ENCODE measurements at places on chromosomes 7 and 10. TPM values are rescaled to one million over a fixed set of nuclear protein-coding genes. Genes with fewer than 3 reads are reported as not detected.

DNA sequence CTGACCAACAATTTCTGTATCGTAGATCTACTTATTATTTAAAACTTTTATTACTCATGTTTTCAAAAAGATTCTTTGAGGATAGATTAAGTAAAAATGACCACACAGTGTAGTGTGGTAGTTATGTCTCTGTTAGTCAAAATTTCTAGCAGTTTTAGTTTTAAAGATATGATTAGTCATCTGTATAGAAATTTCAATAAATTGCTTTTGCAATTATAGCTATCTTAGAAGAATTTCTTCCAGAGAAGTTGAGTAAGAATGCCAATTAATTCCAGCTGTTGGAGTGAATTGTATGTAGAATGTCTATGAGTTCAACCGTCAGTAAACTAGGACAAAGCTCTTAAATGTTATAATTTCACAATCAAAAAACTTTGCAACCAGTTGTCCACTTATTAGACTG, 229.7 kb downstream of the CDK14 start:
- no peak for DNase-seq

GRCh38 chr7:133777701-133778100, 349.4 kb upstream of the LRGUK start:
- DNase-seq, result no peak

DNA sequence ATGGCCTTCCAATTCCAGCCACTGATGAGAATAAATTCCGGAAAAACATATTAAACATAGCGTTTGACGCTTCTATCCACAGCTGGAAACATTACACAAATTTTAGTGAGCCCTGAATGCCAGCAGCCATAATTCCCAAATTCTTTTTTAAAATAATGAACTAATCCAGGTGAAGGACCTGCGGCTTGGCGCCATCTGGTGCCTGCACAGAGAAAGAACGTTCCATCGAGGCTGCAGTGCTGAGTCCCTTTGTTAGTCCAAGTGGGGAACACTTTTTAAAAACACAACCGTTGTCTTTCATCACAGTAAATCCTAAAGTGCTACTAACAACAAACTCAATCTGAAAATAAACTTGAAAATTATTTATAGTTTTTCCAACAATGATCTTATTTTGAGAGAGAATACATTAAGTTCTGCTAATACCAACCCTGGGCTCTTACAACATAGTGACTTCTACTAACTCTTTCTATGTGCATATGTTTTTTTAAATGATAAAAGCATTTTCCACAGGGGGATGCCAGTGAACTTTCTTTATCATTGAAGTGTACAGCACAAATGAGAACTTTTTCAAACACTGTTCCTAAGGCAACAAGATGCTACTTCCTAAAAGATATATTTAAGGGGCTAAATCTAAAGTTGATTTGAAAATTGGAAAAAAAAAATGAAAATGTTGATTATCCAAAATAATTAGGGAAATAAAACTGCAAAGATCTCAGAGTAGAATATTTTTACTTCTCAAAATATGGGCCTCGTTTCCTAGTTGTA, 166.9 kb upstream of the RNF32 start:
- no peak for DNase-seq

- DNase-seq, result no peak
These were observed 248.3 kb upstream of the IGFBP3 start for GRCh38 chr7:46169384-46169755.

DNA sequence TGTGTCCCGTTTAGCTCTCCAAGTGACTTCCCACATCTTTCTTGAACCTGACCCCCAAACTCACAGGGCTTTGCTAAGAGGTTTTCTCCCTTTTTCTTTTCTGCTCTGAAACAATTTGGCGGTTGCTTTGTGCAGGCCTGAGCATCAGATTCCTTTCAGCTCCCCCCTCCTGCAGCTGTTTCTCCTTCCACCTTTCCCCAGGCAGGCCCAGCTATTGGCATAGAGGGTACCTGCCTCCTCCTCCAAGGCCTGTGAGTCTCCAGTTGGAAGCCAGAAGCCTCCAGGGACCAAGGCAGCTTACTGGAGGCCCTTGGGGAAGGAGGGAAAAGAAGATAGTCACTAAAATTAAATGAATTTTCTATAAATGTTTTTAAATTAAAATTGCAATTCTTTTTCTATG, 7.7 kb downstream of the VAX1 start:
- DNase-seq, result no peak

- no peak for DNase-seq
These were observed 43.5 kb upstream of the SLC35G1 start for GRCh38 chr10:93850031-93851015.

DNA sequence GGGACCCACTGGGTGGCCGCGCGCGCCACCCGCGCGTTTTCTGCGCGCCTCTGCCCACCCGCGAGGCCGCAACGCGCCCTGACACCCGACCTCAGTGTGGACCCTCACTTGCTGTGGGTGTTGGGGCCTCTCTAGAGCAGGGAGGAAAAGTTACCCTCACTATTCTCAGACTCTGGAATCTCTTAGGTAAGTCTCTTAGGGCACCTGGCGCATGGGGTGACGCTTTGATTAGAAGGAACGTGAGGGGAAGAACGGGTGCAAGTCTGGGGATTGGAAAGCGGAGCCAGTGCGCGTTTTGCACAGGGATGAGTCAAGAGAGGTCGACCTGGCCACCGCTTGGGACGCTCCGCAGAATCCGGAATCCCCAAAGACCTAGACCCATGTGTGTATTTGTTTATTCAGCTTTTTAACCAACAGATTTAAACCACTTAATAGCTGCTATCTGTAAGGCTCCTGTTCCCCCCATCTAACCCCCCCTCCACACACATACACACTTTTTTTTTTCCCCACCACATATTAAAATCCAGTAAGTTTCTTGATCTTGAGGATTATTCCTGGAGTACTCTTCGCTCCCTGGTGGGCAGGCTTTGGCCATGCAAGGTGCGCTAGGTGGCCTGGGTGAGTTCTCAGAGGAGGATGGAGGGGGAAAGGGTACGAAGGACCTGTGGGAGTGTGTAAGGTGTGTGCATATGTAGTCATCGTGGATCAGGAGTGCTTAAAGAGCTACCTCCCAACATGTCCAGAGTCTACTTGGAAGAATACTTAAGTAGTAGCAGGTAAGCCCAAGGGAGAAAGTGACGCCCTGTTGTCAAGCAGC, 169.1 kb upstream of the PPP1R3A start:
- DNase-seq, result peak; percentile 36

DNA sequence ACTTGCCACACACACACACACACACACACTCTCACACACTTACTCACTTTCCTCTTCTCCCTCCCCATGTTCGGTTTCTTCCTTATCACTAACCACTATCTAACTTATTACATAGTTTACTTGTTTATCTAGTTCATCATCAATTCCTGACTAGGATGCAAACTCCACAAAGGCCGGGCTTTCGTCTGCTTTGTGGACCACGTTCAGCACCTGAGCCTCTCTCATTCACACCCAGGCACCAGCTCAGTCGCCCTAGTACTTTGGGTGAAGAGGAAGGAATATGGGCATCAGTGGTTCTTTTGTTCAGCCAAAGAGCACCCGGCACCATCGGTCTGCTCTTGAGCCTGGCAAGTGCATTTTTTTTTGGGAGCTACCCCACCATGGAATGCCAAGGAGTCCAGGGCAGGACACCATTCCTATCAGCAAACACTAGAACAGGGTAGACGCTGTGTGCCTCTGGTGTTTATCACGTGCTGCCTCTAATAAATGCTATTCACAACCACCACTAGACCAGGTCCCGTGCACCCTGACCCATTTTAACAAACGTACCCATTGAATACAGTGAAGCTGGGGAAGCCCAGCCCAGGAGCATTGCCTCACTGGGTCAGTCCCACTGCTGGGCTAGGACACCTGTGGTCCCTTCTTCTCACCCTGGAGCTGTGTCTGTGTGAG, 2.2 kb downstream of the C10orf67 start:
- no peak for DNase-seq

- no peak for DNase-seq
These were observed 217.7 kb upstream of the FZD1 start for GRCh38 chr7:91046322-91047089.

GRCh38 chr7:75739796-75740672, 1.3 kb upstream of the HIP1 start:
- no peak for DNase-seq

DNA sequence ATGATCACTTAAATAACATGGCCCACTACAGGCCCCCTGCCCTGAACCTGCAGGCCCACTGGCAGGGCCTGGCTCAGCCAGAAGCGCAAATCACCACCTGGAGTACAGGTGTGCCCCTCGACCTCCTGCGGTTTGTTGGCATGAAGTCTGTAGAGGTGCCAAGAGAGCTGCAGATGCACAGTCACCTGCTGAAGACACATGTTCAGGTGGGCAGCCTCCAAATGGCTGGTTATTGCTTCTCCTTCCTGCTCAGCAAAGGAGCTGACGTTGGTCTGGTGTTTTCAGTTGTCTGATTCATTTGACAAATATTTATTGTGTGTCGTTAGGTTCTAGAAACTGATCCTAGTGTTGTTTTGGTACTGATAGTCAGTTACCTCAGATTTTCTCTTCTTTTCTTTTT, 29.0 kb downstream of the DHTKD1 start:
- DNase-seq, result no peak

GRCh38 chr7:83426325-83426724, 222.6 kb downstream of the SEMA3E start:
- no peak for DNase-seq

GRCh38 chr7:16816824-16817223, 12.0 kb upstream of the AGR2 start:
- DNase-seq, result peak; percentile 42

- no peak for DNase-seq
These were observed 268.4 kb upstream of the NPVF start for GRCh38 chr7:25496476-25497368.

- DNase-seq, result no peak
These were observed 40.0 kb downstream of the HIF1AN start for GRCh38 chr10:100575585-100576281.

- DNase-seq, result peak; percentile 54
These were observed 168.3 kb downstream of the BMPER start for GRCh38 chr7:34073676-34074075.

DNA sequence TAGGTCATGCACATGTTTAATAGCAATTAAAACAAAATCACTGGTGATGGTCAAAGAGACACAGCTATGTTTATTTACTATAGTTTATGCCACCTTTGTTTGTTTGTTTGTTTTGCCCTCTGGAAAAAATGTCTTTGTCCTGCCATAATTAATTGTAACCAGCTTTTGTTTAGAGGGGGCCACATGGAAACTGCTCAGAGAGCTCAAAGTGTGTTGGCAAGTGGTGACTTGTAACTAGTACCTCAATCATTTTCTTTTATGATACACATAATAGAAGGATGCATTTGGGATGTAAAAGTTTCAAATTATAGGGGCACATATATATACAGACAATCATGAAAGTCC, 40.2 kb downstream of the GRK5 start:
- no peak for DNase-seq

DNA sequence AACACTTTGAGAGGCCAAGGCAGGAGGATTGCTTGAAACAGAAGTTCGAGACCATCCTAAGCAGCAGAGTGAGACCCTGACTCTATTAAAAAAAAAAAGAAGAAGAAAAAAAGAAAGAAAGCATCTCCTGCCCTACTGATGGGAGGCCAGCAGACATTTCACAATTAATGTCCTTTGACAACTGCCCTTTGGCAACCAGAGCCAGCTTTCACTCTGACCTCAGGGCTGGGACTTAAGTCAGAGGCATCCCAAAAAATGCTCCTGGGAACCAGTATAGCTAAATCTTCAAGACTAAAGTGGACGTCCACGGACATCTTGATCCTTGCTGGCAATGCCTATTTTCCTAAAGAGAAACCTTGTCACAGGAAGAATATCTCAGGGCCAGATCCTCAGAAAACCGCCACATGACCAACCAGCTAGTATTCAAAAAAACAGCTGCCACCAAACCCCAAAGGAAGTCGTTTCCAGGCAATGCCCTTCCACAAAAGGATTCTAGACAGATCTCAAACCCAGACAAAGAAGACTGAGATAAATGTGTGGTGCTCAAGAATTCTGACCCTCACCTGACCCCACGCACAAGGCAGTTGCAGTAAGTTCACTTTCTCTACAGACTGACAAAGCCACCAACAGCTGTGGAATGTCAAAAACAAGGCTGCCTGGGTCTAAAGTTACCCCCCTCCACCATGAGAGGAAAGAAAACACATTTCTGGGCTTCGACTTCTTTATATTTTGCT, 18.4 kb downstream of the GFRA1 start:
- no peak for DNase-seq

GRCh38 chr7:155763691-155764437, 48.4 kb downstream of the SHH start:
- DNase-seq, result peak; percentile 61

DNA sequence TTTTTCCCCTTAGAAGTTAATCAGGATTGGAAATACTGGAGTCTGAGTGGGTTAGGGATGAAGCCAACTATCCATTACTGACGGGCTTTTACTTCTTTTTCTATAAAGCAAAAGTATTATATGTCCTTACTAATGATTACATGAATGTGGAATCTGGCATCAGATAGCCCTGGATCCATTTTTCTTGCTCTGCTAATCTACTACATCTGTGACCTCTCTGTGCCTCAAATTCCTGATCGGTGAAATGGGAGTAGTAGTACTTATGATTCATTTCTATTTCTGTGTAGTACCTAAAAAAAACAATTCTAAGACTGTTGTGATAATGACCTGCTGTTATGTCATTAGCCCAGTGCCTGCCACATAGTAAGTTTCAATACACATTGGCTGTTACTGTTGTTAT, 621.6 kb downstream of the SORCS3 start:
- DNase-seq, result no peak

- DNase-seq, result no peak
These were observed 153.7 kb downstream of the DNAJB9 start for GRCh38 chr7:108723381-108723814.

GRCh38 chr7:36472141-36472729, 82.6 kb downstream of the ANLN start:
- no peak for DNase-seq

- DNase-seq, result no peak
These were observed 53.3 kb downstream of the WAC start for GRCh38 chr10:28586176-28586575.

- no peak for DNase-seq
These were observed 108.1 kb upstream of the PODXL start for GRCh38 chr7:131664570-131664969.

Gene CPA2
- not detected for total RNA-seq

Gene LBX1
- not detected for total RNA-seq

Gene MET
- 14.3 TPM for total RNA-seq

Gene FKBP6
- total RNA-seq, result not detected

Gene EBLN1
- not detected for total RNA-seq

Gene ARMH3
- 55.1 TPM for total RNA-seq

Gene MRLN
- not detected for total RNA-seq

Gene NKX6-2
- total RNA-seq, result not detected

Gene HIP1
- 15.6 TPM for total RNA-seq

Gene GJD4
- total RNA-seq, result not detected

Gene APBB1IP
- 3.3 TPM for total RNA-seq

Gene RSBN1L
- 9.3 TPM for total RNA-seq

Gene CYP3A5
- not detected for total RNA-seq
